ENCODE measurements at places on chromosomes 12 and 14. TPM values are rescaled to one million over a fixed set of nuclear protein-coding genes. Genes with fewer than 3 reads are reported as not detected.

- no peak for DNase-seq
Observed at GRCh38 chr12:65694130-65694529, 130.2 kb upstream of the HMGA2 start.

KCNK13 gene
- total RNA-seq: 0.23 TPM

DNA sequence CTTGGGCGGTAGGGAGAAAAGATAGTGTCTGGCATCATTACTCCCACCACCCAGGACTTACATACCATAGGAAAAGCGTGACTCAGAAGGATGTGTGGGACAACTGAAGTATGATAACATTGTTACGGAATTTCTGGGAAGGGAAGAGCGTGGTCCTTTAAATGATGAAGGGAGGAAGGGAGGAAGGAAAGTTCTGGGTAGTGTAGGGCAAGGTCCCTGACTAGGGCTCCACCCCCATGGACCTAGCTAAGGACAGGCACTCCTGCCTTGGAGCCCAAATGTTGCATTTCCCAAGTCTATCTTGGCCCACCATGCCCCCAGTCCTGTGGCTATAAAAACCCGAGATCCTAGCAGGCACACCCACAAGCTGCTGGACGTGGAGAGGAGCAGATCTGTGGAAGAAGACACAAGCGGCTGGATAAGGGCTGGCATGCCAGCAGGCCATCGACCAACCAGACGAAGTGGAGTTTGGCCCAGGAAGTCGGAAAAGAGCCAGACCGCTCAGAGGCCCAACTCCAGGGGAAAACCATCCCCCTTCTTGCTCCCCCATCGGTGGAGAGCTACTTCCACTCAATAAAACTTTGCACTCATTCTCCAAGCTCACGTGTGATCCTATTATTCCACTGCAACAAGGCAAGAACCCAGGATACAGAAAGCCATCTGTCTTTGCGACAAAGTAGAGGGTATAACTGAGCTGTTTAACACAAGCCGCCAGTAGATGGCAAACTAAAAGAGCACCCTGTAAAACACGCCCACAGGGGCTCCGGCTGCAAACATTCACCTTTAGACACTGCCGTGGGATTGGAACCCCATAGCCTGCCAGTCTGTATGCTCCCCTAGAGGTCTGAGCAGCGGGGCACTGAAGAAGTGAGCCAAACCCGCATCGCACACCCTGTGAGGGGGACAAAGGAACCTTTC, 23.0 kb upstream of the RAB21 start:
- DNase-seq: peak; percentile 66

DNA sequence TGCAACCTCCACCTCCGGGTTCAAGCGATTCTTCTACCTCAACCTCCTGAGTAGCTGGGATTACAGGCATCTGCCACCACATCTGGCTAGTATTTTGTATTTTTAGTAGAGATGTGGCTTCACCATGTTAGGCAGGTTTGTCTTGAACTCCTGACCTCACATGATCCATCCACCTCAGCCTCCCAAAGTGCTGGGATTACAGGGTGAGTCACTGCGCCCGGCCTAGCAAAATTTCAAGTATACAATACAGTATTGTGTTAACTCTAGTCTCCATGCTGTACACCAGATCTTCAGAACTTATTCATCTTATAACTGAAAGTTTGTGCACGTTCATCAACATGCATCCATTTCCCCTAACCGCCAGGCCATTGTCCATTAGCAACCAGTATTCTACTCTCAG, 115.1 kb upstream of the MDGA2 start:
- peak; percentile 2 for DNase-seq

DNA sequence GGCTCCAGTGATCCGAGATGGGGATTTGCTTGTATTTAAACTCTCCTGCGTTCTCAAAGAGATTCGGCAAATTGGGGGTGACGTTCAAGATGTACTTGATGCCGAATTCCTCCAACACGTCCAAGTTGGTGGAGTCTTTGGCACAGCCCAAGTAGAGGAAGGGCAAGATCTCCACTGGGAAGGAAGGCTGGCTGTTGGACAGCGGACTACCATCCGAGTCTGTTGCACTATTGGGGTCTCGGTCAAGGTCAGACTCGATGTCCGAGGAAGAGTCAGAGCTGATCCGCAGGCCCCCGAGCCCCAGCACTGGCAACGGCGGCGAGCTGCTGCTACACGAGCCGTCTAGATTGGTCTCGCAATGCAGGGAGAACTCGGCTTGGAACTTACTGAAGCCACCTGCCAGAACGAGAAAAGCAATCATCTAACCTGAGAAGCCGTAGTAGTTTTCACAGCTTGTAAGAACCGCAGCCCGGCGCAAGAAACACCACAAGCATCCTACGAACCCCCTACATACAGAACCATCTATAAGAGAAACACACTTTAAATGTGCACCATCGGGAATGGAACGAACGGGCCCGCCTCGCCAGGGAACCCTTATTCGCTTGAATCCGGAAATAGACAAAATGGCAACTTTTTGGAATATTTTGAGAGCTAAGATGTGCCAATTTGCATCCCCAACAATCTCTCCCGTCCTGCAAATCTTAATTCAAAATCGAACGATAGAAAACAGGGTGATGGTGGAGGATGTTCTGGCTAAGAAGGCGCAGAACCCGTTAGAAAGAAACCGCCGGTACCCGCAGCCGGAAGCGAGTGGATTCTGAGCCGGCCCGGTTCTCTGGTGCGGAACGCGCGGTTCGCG, 1.4 kb downstream of the DUSP6 start:
- DNase-seq: no peak

HOXC12 gene
- total RNA-seq: 6.0 TPM

GRCh38 chr12:19450362-19450761, 11.1 kb downstream of the AEBP2 start:
- DNase-seq: no peak

GYS2 gene
- not detected for total RNA-seq

GRCh38 chr12:93847517-93848474, 170.6 kb downstream of the CRADD start:
- no peak for DNase-seq

- no peak for DNase-seq
Observed at GRCh38 chr14:76717508-76718290, 43.6 kb upstream of the VASH1 start.

DNA sequence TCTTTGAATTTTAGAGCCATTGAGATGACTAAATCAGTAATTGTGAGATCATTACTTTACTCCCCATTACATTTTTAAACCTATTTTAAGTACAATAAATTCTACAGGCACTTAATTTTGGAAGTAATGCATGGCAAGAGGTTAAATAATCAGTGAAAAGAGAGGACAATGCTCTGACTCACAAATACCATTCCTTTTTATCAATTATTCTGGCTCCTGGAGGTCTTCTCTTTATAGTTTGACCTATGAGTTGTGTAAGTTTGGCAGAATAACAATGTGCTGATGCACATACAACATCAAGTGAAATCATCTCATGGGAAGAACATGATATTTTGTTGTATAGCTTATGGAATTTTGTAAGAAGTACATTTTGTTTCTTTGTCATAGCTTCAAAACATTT, 166.7 kb downstream of the TMTC3 start:
- peak; percentile 64 for DNase-seq

DNA sequence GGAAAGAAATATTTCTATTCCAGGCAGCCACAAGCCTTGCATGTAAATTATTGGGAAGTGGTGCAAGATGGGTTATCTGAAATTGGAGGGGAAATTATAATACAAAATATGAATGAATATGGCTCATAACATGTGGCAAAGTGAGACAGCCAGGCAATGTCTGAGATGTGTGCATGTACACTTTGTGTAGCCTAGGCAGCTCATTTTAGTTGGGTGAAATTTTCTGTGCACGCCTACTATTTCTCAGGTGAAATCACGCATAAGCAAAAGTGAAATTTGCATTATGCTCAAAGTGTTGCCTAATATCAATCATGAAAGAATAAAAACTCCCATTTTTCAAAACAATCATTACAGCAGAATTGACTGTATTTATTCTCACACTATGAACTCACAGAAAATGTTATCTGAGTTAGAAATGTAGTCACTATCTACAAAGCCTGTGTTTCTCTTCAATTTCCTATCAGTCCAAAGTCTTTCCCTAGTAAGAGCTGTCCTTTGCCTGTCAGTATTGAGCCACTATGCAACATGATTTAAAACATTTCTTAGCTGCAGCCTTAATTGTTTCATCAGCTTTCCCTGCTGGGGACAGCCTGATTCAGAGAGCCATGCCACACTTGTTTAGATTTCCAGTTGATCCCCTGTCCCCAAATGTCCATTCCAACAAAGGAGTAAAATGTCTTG, 80.7 kb downstream of the EPS8 start:
- DNase-seq: no peak

DNA sequence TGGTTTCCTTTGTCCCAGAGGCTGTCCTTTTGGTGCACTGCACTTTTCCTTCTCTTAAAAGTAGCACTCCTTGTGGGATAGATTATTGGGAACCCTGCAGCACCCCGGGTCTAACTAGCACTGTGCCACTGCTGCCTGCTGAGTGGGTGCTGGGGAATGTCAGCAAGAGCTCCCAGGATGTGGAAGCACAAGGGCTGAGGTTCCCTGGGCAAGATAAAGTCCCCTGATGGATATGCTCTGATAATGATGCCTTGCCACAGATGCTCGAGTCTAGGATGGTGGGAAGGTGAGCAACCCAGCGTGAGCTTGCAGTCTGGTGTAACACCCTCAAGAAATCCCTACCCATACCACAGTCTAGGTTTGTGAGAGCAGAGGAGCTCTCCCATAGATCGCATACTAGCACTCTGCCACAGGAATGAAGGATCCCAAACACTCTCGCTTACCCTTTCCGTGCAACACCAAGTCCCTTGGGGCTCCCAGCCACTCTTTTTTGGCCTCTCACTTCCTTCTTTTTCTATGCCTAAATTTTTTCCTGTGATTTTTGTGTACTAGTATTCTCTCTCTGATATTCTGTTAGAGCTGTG, 32.6 kb downstream of the USP15 start:
- no peak for DNase-seq

DNA sequence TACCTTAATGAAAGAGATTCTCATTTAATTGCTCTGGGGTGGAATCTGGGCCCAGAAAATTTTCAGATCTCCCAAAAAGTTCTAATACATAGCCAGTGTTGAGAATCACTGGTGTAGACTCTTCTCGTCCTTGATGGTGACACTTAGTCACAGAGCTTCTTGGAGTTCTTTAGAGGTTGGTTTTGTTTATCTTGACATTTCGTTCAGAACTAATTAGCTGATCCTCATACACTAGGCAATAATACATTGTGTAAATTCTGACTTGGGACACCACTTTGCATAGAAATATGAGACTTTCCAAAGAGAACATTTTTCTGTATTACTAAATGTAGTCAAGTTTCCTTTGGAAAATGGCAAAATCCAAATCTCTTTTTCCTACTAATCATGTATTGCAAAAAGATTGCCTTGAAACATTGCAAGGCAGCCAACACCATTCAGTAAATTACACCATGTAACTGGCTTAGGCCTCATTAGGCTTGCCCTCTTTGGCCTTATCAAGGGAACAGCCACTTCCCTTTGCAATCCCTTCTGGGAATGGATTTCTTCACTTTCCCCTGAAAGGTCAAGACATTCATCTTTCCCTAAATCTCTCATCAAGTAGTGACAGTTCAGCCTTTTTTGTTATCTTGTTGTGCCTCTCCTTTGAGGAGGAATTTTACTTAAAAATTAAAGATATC, 102.2 kb downstream of the PAH start:
- no peak for DNase-seq

DNA sequence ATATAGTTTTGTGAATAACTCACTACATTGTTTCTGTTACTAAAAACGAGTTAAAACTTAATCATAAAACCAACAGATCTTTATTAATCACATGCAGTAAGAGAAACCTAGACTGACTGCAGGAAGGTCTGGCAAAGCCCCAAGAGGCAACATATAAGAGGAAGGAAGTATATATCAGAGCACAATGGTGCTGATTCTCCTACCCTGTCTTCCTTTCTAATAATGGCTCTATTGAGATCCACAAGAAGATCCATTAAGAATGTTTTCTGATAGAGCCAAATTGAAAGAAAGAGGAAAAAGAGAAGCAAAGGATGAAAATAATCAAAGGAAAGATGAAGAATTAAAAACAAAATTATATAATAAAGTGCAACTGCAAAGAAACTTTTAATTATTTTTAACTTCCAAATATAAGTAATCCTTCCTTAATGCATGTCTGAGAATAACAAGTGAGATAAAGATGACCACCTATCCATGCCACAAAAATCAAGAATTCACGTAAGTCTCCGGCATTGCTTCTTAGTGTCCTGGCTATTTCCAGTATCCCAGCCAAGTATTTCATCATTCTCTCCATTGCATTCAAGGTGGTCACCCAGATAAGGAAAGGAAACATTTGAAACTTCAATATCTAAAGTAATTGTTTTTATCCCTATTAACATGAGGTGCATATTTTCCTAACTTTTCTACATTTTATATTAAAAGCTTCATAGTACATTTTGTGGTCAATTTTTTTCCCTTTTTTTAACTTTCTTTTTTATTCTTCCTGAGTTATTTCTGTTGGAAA, 62.2 kb downstream of the SOX5 start:
- DNase-seq: peak; percentile 3
